ENCODE measurements at places on chromosomes 1 and 21.

DNA sequence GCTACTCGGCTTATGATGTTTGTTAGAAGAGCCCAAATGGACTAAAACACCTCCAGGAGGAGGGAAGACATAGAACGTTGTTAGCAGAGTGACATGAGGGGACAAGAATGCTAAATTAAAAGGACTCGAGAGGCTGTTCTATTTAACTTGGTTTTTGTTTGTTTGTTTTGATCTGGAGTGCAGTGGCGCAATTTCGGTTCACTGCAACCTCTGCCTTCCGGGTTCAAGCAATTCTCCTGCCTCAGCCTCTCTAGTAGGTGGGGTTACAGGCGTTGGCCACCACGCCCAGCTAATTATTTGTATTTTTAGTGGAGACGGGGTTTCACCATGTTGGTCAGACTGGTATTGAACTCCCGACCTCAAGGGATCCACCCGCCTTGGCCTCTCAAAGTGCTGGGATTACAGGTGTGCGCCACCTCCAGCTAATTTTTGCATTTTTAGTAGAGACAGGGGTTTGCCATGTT, 5.1 kb upstream of the HNRNPU start:
- DNase-seq = no peak

DNA sequence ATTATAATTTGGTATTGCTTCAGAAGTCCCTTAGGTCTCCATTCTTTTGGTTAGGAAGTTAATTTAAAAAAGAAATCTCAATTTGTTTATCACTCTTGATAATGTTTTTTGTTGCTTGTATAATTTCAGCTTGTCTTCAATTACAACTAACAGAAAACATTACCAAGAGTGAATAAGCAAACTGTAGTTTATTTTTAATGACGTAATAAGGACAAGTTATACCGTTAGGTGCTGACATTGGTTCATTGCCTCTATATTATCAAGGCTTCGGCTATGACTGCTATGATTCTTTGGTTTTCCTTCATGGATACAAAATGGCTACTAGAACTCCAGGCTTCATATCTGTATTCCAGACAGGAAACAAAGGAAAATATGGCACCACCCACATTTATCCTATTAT, 220.6 kb downstream of the PTGER3 start:
- no peak for DNase-seq

GRCh38 chr1:41709873-41710272, 208.8 kb downstream of the HIVEP3 start:
- no peak for DNase-seq

- DNase-seq = no peak
These were observed 18.4 kb upstream of the JAK1 start for GRCh38 chr1:64984737-64985136.

- no peak for DNase-seq
These were observed 74.1 kb upstream of the CNIH3 start for GRCh38 chr1:224541901-224542630.

GRCh38 chr1:85584923-85585322, 4.4 kb downstream of the CCN1 start:
- DNase-seq = no peak

DNA sequence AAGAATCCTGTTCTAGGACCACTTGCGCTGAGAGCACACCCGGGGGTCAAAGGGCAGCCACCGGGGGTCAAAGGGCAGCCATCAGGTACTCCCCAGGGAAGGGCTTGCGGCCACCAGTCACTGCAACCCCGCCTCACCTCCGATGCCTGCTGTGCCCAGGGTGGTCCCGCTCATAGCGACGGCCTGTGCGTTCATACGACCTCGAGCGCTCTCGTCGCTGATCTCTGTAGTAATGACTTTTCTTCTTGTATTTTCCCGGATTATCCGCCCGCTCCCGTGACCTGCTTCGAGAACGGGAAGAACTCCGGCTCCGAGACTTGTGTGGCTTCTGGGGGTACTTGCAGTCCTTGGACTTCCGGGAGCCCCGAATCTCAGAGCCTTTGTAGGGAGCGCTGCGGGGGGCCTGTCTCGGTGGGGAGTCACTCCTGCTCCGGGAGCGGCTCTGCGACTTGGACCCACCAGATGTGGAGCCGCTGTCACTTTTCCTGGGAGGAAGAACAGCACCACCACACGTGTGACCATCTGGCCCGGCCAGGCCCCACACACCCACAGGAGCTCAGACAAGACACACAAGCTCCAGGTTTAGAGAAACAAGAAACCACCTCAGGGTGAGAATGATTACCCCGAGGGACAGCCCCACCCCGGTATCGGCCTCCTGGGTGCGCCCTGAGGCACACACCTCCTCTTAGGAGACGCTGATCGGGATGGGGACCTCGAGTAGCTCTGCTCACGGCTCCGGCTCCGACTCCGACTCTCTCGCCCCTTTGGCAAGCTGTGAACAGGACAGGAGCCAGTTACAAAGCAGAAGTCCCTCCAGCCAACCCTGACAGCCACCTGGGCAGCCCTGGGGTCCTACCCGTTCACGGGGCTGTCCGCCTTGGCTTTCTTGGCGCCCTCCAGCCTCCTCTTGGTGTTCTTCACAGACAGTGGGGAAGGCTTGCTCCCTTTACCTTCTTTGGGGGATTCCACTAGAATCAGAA, 11.7 kb downstream of the CCNL2 start:
- DNase-seq = no peak

GRCh38 chr1:193062698-193063463, 3.5 kb downstream of the RO60 start:
- DNase-seq = no peak

DNA sequence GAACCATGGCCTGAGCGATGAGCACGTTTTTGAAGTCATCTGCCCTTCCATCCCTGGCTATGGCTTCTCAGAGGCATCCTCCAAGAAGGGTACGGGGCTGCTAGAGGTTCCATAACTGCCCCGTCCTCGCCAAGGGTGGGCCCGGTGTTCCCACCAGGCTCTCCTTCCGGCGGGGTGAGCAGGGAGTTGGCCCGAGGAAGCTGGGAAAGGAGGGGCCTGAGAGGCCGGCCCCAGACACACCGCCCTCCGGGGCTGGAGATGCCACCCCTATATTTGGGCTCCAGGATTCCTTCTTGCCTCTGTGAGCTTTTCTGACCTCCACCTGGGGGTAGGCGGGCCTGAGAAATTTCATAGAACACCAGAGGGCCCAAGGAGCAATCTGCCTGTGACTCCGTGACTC, 28.9 kb downstream of the EPHX1 start:
- DNase-seq = no peak

DNA sequence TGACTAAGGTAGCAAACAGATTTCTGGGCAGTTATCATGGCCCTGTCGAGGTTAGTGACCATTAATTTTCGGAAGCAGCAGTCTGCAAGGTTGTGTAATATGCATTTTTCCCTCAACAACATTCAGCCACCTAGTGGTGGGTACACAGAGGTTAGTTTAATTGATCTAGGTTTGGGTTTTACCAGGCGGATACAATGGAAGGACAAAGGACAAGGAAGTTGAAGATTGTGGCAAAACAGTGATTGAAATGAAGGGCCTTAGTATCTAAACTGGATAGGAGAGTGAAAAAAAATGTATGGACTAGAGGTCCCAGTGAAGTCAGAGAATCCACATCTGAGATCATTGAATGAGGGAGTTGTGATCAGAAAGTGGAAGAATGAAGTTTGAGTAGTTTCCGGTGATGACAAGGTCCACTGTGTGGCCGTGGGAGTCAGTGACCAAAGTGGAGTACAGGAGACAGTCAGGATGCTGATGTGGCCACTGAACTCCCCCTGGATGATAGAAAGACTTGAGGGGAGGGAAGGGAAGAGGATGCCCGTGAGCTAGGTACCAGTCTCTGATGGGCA, 2.8 kb downstream of the ARMH1 start:
- DNase-seq = no peak

DNA sequence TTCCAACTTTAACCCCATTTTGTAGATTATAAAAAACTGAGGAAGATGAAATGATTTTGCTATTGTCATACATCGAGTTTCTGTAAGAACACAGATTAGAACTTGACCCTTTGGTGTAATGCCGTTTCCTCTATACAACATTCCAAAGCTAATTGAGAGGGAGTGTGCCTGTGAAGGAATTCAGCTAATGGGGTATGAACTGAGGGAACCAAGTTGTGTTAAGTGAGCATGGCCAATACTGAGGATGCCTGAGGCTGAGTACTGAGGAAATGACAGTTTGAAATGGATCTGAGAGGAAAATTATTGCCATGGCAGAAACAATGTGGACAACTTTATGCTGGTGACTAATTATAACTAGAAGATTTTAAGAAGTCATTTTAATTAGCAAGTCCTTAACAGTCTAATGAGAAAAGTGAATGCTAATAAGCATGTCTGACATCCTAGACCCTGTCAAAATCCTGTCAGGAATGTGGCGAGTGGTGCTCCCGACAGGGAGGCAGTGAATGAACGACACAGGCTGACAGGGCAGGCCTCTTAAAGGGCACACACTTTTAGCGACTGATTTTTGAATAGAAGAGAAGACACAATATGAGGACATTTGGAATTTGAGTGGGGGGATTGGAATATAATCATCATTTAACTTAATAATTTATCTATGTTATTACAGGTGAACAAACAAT, 262.5 kb downstream of the HLX start:
- DNase-seq = no peak

GRCh38 chr1:179095924-179096323, 14.1 kb downstream of the TOR3A start:
- DNase-seq = no peak

DNA sequence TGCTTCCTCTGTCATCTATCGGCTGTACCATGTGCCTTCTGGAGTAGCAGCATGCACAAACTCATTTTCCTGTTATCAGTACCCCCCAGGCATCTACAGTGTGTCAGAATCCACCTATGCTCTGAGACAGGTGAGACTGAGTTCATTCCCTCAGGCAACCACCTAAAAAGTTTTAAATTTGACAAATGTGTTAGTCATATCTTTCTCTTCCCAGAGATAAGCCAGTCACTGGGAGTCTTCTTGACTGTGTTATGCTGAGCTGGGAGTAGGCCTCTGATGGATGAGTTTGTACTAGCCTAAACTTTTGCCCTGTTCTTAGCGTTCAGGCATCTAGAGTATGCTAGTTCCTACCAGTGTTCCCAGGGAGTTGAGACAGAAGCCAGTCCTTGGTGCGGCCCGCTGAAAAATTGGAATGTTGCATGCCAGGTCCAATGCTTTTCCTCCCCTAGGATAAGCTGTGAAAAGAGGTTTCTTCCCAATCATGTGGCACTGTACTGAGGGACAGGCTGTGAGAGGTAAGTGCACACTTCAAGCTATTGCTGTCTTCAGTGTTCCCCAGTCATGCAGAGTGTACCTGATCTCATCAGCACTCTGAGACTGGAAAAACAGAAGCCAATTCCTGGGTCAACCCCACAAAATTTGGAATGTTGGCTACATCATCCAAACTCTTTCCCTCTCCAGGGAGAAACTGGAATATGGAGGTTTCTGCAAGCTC, 1202.3 kb downstream of the NCAM2 start:
- DNase-seq = no peak

- no peak for DNase-seq
These were observed 115.7 kb downstream of the SLC5A9 start for GRCh38 chr1:48338257-48338656.

DNA sequence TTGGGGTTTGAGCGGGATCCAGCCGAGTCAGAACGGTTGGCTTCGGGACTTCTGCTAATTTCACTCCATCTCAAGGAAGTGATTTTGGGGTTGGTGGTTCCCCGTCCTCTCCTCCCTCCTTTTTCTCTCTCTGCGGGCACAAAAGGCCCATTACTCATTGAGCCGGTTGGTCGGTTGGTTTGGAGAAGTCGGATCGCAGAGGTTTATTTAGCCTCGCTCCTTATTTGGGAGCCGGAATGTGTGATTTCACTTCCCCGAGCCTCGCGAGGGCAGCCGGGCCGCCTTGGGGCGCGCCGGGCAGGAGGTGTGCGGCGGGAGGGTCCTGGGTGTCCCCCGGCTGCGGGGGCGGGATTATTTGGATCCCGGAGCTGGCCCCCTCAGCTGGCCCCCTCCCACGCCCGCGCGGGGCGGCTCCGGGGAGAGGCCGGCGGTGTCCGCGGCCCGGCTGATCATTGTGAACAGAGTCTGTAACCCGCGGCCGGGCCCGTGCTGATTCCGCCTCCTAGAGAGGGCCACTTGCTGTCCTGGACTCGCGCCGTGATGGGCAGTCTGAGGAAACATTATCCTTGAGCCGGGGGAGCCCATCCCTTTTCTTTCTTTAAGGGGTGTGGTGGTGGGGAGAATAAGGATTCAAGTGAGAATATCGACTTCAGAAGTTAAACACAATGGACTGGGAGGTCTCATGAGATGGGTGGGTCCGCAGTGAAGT, 1.2 kb downstream of the MAPKAPK2 start:
- DNase-seq = peak; percentile 45

- DNase-seq = no peak
These were observed 14.6 kb downstream of the CACNA1E start for GRCh38 chr1:181497870-181498269.

GRCh38 chr1:202187041-202187671, 6.4 kb upstream of the LGR6 start:
- no peak for DNase-seq

DNA sequence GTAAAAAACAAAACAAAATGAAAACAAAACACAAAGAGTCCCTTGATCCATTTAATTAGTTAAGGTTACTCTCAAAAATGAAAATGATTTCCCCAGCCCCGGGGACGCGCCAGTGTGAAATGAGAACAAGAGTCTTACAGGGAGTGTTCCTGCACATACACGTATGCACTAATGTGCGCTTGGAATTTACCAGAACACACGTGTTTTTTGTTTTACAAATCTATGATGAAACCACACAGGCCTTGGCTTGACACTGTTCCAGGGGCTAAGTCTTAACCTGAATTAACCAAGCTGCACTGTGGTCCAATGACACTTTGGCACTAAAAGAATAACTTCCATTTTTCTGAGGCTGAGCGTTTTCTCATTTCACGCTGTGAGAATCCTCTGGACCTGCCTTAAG, 63.7 kb downstream of the SLC45A1 start:
- DNase-seq = no peak

DNA sequence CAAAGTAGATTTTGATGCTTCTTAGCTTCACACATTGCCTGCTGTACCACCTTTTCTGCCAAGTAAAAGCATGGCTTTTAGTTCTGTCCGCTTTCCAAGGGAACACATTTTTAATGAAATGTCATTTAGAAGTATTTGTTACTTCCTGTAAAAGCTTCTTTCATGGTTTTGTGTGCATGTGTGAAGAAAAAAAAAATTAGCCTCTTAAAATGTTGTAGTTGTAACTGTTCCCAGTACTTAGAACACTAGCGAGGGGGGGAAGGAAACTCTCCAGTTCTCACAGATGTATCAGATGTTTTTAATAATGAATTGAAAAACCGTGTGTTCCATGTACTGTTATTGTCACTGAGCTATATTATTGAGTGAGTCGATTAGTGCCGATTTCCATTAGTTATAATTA, 568.3 kb upstream of the ADGRL2 start:
- DNase-seq = no peak

- no peak for DNase-seq
These were observed 45.9 kb downstream of the SYT6 start for GRCh38 chr1:114107474-114108435.

DNA sequence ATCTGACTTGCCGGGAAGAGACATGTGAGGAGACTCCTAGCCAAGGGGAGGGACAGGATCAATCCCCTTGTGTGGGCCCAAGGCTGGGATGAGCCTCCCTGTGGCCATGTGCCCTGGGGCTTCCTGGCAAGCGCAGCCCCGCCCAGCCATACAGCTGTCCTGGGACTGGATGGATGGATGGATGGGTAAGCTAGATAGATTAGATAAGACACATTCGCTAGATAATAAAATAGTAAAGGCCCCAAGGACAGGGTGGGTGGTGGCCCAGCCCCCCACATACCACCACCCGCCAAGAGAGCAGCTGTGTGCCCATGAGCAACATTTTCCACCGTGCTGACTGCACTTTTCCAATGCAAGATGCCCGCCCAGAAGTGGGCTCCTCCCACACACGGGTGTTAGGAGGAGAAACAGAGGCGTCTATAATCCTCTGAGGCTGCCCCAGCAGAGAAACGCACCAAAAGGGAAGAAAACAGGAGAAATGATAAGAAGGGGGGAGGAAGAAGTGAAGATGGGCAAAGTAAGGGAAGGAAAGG, 25.1 kb downstream of the ZBTB17 start:
- no peak for DNase-seq

Measured in hypothalamus (tissue), 51 donors.